Kidney tubule cell (primary cell): ENCODE measurements at places on chromosomes 12 and 14.

- no peak for DNase-seq
These were observed 20.4 kb downstream of the ADAM20 start for GRCh38 chr14:70514168-70515069.

- peak; percentile 79 for DNase-seq
These were observed at the start of gene TMEM30B for GRCh38 chr14:61281186-61281947. TSS of gene TMEM30B (minus strand) at chr14:61281338. CDS start at chr14:61281147, 191 bp downstream.

- no peak for DNase-seq
These were observed 71.9 kb upstream of the DACT1 start for GRCh38 chr14:58565832-58566231.

DNA sequence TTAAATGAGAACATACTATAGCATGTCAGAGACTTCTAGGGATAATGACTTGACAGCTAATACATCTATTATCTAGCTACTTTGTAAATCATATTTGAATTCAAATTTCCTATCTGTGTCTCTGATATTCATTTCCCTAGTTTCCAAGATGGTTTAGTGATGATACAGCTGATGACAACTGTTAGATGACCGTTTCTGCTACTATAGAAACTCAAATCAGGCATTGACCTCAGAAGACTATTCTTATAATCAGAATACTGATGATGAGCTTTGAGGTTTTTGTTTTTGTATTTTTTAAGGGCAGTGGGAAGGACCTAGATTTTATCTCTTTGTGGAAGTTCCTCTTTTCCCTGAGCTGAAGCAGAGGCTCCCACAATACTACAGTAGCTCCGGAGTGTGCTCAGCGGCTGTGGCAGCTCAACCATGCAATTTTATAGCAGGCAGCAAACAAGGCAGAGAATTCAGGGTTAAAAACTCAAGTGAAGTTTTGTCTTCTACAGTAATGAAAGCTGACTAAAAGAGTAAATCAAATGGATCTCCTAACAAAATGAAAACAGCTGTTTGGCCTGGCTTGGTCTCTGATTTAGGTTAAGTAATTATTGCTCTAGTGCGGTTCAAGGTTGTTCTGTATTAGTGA lies 145.1 kb downstream of the SLC25A21 start:
- DNase-seq: no peak

DNA sequence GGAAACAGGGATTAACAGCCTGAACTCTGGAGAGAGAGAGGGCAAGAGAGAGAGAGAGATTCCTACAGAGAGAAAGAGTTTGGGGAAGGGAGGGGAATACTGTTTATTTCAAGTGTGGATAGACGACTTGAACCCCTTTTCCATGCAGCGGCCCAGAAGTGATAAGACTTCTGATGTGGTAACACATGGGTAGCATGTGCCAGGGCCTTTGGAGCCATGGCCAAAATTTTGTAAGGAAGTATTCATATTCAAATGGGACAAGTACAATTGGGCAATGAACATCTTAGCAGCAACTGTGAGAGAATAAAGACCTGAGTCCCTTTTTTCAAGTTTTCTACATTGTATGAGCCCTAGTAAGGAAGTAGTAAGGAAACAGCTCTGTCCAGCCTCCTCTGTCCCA lies 42.4 kb upstream of the CCDC196 start:
- DNase-seq: no peak

DNA sequence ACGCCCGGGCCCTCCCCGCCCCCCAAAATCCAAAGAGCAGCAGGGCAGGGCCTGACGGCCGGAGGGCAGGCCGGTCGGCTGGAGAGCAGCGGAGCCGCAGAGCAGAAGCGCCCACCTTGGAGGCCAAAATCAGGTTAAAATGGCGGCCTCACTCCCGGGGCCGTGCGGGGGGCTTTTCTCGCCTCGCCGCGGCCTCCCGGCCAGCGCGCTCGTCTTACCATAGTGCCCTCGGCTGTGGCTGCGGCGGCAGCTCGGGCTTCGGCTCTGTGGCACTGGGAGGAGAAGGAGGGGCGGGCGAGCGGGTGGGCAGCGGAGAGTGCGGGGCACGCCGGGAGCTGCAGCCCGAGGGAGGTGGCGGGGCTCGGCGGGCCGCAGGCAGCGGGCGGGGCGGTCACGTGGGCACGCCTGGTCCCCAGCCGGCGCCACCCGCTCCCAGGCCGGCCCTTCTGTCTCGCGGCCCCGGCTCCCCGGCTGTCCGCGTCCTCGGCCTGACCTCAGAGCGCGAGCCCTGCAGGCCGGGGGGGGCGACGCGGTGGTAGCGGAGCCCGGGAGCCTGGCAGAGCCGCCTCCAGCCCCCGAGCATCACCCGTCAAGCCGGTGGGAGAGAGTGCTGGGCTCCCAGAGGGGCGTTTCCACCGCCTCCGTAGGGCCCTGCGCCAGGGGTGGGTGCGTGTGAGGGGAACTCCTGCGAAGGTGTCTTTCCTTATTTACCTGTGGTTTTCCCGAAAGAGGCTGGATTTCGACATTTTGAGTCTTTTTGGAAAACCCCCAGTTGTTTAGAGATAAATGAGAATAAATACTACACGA lies at the start of gene CFL2:
Gene CFL2 (minus strand): TSS at position 274 of the 807 bp plus-strand sequence. CDS start 53 bp downstream, at position 221.
- peak; percentile 80 for DNase-seq

DNA sequence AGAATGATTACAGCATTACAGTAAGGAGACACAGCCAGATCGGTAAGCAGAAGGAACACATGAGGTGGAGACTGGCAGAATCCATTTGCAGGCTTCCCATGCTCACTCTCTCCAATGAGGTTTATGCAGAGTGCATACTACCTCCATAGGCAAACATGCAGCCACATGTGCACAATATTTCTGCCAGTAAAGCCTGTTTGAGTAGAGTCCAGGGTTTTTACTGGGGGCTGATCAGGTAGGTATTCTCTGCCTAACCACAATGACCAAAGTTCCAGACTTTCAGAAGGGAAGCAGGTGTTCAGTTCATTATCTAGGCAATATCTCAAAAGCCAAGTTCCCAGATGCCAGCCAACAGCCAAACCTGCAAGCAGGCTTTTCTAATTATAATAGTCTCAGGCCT lies 31.1 kb downstream of the INTS13 start:
- DNase-seq: no peak

- DNase-seq: no peak
These were observed 54.5 kb upstream of the VASH1 start for GRCh38 chr14:76706811-76707210.

GRCh38 chr12:5200278-5201087 lies 156.8 kb downstream of the KCNA5 start:
- peak; percentile 35 for DNase-seq

DNA sequence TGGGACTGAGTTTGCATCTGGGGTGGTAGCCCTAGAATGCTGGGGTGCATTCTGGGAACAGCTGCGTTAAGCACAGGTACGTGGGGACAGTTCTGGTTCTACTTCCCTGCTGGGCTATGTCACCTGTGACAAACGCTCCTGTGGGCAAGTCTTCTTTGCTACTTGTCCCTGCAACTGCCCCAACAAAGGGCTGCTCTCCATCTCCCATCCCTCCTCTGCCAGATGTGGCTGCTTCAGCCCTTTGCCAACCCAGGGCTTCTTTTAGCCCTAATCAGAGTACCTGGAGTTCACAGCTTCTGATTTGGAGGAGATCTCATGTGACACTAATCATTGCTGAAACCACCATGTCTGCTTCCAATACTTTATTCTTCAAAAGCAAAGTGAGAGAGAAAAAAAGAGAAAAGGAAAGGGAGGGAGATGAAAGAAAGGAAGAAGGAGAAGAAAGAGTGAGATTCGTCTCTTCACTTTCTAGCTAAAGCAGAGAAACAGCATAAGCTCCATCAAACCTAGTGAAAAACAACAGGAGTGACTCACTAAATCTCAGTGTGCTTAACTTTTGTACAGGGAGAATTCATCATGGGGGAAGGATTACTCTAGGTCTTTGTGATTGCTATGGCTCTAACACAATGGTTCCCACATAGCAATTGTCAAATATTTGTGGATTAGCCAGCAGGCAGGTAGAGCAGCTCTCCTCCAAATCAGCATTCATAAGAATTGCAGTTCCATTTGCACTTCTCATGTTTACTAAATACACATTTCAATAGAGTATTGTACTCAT lies 174.8 kb downstream of the LRIG3 start:
- DNase-seq: no peak

GRCh38 chr12:115267464-115267863 lies 583.5 kb upstream of the TBX3 start:
- no peak for DNase-seq

DNA sequence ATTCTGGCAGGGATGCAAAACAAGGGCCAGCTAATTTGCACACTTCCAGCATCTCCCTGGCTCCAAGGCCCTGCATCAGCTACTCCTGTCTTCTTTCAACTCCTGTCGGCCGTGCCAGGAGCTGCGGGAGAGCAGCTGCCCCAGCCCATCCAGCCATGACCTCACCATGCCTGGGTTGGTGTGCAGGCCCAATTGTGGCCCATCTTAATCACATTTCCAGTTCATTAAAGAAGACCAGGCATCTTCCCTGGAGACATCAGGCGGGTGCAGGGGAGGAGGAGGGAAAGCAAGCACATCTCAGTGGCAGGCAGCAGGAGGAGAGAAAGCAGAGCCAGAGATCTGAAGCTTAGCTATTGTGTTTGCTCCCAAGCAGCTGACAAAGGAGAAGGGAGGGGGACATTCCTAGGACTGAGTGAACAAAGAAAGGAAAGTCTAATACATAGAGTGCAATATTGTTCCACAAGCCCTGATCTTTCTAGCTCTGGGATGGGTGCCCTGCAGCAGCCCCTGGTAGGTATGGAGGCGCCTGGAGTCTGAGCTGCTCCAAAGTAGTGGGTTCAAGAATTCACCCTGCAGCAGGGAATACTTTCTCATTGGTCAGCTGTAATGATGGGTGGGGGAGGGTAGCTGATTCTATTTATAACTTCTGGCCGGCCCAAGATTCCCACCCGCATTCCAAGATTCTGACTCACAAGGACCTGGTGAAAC lies 40.1 kb downstream of the VWF start:
- peak; percentile 86 for DNase-seq

- peak; percentile 48 for DNase-seq
These were observed 668 bp downstream of the MRPS35 start for GRCh38 chr12:27711317-27711682.

GRCh38 chr12:84920331-84920730 lies 7.7 kb upstream of the SLC6A15 start:
- DNase-seq: peak; percentile 41

DNA sequence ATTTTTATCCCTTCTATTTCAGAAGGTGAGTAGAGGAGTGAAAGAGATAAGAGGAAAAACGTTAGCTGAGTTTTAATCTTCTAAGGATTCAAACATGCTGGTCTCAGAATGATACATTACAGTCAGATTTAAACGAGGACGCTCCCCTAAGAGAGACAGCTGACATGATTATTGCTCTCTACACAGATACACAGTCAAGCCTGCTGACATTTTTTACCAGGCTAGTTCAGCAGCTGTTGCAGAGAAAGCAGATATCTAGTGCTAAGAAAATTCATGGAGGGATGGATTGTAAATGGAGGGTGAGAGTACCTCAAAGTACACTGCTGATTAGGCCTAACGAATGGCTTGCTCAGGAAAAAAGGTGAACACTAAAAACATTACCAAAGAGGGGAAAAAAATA lies 31.9 kb upstream of the SOS2 start:
- DNase-seq: no peak

DNA sequence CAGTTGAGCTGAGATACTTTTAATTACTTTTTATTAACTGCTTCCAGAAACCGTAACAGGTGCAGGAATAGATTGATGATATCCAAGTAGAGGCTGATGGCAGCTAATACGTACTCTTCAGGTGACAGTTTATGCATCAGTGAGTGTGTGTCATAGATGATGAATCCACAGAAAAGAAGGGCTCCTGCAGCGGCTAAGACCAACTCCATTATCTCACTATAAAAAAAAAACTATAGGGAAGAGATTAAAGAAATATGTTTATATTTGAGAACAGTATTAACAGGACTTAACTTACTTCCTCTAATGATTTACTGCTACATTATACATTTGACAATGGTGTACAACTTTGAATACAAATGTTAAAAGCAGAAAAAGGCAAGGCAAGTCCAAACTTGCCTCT lies 7.4 kb upstream of the LLPH start:
- peak; percentile 27 for DNase-seq
